ENCODE measurements at places on chromosomes 2 and 18.
A peak's percentile ranks its signal among the peaks of the same experiment; 100 is the strongest.

DNA sequence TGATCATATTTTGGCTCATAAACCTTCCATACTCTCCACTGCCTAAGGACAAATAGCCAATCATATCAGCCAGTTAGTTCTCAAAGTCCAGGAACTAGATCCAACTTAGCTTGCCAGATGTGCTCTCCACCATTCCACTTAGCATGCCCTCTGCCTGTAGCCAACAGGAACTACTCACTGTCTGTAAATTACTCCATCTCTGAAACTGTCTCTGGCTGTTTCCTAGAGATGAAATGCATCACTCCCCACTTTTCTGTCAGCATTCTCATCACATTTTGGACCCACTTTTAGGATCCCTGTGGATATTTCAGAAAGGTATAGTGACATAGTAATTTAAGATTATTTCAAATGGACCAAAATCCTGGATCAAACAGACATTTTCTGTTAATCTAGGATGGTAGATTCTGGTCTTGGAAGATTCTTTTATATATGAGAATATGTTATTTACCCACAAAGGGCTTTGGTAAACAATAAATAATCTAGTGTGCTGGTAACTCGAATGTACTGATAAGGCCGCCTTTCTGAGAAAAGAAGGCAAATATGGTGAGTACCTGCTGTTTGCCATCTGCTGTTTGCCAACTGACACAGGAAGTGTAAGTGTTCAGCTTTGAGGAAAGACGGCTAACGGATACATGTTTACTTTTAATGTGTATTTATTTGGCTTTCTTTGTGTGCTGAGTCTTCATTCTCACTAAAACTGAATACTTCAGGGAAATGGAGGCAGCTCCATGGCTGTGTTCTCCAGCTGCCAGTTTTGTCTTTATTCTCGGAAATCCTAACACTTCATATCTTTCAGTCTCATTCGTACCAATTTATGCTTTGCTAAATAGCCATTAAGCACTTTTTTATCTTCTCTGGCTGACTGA, 79.5 kb downstream of the EVA1A start:
- DNase-seq = peak; percentile 43

DNA sequence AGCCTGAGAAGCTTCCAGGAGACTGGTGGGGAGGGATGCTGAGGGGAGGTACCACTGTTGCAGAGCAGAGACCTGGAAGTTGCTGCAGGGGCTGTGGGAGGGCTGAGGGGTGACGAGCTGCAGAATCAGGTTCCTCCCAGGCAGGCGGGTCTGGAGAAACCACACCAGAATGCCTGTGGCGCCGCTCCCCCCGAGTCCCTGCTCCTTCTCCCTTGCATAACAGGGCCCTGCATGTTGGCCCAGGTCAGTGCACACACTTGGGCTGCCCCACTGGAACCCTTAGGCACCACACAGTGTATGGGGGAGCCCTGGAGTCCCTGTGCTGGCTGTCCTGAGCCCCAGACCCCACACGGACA, 60.4 kb downstream of the ARL4C start:
- DNase-seq = no peak

- DNase-seq = no peak
Observed at GRCh38 chr2:230721712-230722111, 9.1 kb downstream of the CAB39 start.

- DNase-seq = peak; percentile 96
Observed at GRCh38 chr2:216739035-216739434, 43.7 kb upstream of the IGFBP5 start.

DNA sequence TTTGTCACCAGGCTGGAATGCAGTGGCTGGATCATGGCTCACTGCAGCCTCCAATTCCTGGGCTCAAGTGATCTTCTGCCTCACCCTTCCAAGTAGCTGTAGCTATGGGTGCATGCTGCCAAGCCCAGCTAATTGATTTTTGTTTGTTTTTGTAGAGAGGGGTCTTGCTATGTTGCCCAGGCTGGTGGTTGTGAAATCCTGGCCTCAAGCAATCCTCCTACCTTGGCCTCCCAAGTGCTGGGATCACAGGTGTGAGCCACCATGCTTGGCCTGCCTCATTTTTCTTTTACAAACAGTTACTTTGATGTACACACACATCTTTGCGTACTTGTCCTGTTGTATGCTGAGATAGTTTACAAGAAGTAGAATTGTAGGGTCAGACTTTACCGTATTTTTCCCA, 13.1 kb upstream of the ANKRD12 start:
- no peak for DNase-seq

- DNase-seq = no peak
Observed at GRCh38 chr2:119023534-119023933, 81.5 kb downstream of the MARCO start.

DNA sequence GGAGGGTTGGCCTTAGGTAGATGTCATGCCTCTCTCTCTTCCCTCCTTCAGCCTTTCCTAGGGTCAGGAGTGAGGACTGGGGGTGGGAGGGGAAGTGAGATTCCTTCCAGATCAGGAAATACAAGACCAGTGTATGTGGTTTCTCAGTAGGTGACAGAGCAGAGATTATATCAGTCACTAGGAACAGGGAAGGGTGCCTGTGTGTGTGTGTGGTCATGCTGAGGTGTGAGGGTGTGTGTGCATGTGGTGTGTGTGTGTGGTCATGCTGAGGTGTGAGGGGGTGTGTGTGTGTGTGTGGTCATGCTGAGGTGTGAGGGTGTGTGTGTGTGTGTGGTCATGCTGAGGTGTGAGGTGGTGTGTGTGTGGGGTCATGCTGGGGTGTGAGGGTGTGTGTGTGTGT, 259.8 kb downstream of the LOXHD1 start:
- no peak for DNase-seq

GRCh38 chr2:116732322-116732721, 1082.2 kb upstream of the DDX18 start:
- DNase-seq = no peak

DNA sequence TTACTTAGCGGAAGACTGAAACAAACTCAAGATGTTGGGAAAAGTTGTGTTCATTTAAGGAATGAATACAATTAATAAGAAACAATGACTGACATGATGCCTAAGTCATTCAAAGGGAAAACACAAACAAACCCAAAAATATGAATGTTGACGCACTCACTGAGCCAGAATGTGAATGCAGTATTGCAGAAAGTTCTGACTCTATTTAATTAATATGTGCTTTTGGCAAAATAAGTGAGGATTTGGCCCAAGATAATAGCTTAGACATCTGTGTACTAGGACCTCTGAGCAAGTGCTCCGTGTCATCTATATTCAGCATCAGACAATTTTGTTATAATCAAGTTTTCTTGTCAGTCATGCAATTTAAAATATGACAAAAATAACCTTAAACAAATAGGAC, 1138.8 kb upstream of the NXPH2 start:
- DNase-seq = no peak

DNA sequence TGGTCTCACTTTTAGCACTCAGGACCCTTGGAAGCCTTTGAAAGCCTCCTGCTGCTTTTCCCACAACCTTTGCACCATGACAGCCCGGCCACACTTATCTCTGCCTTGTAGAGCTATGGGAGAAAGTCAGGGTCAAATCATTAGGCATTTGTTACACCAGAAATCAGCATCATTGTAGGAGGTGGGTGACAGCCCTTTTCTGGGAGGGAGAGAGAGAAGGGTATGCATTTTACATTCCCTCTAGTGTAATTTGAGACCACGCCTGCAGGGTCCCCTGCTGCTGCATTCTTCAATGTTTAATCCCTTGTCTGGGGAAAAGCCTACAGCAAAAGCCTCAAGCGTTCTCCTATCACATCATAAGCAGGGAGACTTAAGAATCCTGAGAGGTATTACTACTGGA, 766.8 kb upstream of the FAM98A start:
- no peak for DNase-seq

GRCh38 chr2:26942543-26943295, 27.7 kb upstream of the MAPRE3 start:
- peak; percentile 39 for DNase-seq

DNA sequence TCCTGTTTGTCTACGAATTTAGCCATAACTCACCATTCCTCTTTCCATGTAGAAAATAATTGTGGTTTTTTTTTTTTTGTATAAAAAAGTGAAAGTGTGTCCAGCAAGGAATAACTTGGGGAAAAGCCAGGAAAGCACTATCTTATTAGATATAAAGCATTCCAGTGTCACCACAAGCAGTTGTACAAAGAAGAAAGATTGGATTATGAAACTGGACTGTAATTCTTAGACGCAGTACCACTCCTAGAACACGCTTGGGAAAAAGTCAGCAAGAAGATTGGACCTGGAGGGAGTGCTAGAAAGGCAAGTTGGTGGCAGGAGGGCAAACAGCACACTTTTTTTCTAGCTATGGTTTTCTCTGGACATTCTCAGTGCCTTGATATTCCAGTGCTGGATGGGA, 186.7 kb downstream of the PARD3B start:
- DNase-seq = no peak

DNA sequence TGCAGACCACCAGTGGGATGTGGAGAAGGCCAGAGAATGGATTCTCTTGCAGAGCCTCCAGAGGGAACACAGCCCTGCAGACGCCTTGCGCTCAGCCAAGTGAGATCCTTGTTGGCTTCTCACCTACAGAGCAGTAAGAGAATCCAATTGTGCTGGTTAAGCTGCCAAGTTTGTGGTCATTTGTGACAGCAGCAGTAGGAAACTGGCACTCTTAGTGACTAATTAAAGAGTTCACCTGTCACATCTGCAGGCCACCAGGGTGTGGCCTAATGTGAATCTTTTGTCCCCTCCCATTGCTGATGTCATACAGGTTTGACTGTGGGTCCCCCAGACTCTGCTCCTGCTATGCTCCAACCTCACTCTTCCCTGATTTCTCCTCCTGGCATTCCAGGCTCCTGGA, 235.9 kb downstream of the TFCP2L1 start:
- no peak for DNase-seq

DNA sequence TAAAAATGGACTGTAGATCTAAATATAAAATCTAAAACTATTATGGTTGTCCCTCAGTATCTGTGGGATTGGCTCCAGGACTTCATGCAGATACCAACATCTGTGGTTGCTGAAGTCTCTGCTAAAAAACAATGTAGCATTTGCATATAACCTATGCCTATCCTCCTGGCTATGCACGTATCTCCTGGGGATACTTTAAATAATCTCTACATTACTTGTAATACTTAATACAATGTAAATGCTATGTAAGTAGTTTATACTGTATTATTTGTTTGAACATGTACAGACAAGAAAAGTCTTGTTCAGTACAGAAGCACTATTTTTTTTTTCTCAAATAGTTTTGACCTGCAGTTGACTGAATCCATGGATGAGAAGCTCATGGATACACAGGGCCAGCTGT, 134.9 kb downstream of the ZAP70 start:
- no peak for DNase-seq

DNA sequence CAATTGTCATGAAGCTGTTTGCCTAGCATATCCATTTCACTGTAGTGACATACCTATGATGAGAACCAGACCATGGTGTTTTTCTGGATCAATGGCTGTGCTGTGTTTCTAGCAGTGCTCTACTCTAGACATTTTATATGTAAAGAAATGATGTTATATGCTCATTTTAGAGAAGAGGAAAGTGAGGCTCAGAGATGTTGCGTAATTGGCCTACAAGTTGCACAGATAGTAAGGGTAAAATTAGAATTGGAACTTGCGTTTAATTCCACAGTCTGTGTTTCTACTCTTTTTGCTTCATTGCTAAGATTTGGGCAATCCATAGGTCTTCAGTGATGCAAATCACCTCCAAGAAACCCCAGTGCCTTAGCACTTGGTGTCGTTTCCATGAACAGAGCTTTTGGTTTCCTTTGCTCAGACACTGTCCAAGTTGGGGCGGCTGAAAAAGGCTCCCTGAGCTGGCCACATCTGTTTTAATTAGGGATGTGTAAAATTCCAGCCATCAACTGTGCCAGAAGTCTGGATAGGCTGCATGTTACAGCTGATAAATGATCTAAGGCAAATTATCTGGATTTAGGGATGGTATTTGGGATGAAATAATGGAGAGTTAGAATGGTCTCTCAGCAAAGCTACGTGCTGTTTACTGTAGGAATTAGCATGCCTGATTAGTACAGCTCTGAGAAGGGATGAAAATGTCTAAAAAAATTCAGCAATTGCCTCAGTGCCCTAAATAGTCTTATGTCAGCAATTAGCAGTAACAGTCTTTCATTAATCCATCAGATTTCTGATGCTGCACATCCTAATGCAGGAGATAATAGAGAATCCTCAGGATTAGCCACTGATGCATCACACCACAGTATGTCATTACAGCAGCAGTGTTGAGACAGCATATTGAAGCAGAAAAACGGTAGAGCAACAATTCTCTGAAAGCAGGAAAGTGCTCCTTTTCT, 65.3 kb downstream of the PTPRM start:
- no peak for DNase-seq

- DNase-seq = no peak
Observed at GRCh38 chr2:237057893-237058300, 27.8 kb upstream of the COPS8 start.

DNA sequence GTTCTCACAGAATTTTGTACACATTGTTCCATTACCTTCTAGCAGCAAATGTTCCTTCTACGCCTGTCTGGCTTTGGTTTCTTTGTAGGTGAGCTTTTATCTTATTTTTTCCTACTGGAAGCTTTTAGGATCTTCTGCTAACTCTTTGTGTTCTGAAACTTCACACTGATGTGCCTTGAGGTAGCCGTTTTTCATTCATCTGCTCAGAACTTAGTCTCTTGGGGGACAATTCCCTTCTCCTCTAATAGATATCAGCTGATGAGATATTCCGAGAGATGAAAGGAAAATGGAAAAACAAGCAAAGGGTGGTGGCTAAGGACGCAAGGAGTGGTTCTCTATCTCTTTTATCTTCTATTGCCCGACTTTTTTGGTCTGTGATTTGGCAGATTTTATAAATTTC, 27.8 kb upstream of the LPIN1 start:
- DNase-seq = no peak

- no peak for DNase-seq
Observed at GRCh38 chr2:238495422-238495821, 68.7 kb downstream of the ASB1 start.

GRCh38 chr2:76984359-76984758, 537.8 kb downstream of the LRRTM4 start:
- DNase-seq = no peak

DNA sequence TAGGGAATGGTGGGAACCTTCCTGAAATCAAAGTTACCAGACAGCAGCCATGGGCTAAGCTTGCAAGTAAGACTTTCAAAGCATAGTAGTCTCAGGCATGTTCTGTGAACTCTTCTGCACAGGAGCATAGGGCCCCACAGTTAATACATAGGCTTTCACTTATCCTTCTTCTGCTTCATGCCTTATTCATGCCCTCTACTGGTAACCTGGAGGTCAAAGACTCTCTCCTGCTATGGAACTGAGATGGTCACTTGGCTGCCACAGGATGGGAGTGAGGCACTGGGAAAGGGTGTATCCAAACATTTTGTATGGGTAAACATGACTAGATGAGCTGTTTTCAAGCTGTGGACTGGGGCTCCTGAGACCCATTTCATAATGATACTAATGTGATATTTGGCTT, 49.1 kb upstream of the ZNF638 start:
- DNase-seq = no peak

GRCh38 chr2:113010088-113010487, 4.8 kb downstream of the IL36A start:
- no peak for DNase-seq

DNA sequence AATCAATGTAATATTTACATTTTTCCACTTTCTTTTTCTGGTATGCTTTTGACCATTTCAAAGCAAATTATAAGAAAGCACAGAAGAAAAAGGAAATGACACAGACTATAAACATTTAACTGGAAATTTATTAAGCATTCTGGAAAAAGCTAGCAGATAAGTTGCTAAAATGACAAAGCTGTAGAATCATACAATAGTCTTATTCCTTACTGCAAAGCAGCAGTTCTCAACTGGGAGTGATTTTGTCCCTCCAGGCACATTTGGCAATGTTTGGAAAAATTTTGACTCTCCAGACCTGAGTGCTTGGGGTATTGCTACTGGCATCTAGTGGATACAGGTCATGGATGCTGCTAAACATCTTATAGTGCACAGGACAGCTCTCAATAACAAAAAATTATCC, 75.1 kb downstream of the MBD5 start:
- no peak for DNase-seq
